Islet precursor cell (in vitro differentiated cells): ENCODE measurements at places on chromosomes 6 and 20.
A peak's percentile ranks its signal among the peaks of the same experiment; 100 is the strongest.

DNA sequence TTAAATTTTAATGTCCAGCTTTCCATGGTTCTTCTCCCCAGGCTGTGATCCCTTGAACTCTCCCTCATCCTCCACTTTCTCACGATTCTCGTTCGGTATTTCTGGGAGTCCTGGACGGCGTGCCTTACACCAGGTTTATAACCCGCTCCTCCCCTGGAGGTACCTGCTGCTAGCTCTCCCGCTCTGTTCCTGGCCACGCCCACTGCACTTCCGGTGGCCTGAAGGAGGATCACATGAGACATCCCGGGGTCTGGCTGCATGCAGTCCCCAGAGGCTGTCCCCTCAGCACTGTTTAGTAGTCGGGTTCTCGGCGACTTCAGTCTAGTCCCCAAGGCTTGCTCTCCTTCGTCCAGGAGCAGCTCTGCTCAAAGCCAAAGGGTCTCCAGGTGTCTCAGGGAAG lies 28.4 kb upstream of the GCLC start:
- DNase-seq: peak; percentile 51

DNA sequence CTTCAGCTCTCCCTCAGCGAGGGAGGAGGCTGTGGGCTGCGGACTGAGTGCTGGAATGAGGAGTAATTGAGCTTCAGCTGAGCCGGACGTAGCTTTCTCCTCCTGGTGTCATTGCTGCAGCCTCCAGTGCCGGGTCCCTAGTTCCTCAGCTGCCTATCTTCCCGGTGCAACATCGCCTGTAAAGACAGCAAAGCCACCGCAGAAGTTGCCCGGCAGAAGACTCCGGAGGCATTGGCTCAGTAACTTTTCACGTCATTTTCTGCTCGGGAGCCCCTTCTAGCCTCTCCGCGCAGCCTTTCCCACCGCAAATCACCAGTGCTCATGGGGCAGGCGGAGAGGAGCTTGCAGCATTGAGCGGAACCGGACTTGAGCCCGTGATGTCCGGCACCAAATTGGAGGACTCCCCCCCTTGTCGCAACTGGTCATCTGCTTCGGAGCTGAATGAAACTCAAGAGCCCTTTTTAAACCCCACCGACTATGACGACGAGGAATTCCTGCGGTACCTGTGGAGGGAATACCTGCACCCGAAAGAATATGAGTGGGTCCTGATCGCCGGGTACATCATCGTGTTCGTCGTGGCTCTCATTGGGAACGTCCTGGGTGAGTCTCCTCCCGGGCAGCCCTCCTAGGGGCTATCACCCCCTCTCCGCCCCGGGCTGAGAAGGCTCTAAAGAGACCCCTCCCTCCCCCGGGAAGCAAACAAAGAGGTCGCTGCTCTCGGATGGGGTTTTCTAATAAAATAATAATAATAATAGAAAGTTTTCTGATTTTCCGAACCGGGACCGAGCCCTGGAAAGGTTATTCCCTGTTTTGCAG lies at the start of gene HCRTR2:
TSS of gene HCRTR2 (plus strand) at position 305 of the 816 bp plus-strand sequence. CDS start at position 378, 73 bp downstream.
- DNase-seq: peak; percentile 70

DNA sequence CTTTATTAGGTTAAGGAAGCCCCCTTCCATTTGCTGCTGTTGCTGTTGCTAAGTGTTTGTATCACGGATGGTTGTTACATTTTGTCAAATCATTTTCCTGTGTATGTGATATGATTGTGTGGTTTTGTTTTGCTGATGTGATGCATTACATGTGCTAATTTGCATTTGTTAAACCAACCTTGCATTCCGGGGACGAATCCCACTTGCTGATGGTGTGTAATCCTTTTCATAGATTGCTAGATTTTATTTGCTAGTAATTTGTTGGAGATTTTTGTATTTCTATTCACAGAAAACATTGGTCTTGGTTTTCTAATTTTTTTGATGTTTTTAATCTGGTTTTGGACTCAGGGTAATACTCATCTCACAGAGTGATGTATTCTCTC lies 167.8 kb downstream of the WDR27 start:
- DNase-seq: no peak

DNA sequence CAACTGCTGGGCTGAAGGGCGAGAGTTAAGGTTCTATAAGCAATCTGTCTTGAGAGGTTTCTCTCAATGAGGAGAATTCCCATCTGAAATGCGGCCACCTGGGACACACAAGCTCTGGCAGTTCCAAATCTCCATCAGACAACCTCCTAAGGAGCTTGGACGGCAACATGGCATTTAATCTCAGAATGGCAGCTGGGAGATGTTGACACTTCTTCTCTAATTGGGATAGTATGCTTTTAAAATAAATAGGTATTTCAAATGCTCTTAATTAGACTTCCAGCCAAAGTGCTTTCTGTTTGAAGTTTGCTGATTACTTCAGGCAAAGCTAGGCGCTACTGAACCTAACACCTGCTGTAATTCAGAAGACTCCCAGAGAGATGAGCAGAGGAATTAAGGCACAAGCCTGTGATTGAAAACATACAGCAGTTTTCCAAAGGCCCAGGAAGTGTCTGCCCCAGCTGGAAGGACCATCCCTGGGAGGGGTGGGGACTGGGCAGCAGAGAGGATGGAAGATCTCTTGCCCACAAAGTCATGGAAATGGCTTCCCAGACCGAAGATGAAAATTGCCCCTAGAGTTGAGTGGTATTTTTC lies 59.1 kb upstream of the KCNK16 start:
- no peak for DNase-seq

DNA sequence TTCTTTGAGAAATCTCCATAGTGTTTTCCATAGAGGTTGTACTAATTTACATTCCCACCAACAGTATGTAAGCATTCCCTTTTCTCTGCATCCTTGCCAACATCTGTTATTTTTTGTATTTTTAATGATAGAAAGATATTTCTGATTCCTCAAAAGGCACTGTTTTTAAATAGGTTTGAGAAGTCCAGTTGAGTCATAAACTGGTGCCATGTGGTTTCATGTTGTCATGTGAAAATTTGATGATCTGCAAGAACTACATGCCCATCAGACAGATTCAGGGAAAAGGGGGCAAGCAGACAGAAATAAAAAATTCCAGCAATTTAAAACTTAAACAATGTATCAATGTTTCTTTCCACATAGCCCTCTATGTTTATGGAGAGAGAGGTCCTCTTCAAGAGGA lies 227.5 kb downstream of the KCNQ5 start:
- DNase-seq: no peak

- peak; percentile 80 for DNase-seq
These were observed 8.5 kb downstream of the SCGN start for GRCh38 chr6:25660512-25660911.
